ENCODE measurements at places on chromosomes 16 and 17.

- no peak for DNase-seq
These were observed 439.2 kb upstream of the SOX9 start for GRCh38 chr17:71681427-71682173.

GRCh38 chr17:8220783-8221662, 10.6 kb upstream of the AURKB start:
- DNase-seq = peak; percentile 97

GRCh38 chr17:20043021-20043420, 33.9 kb downstream of the SPECC1 start:
- no peak for DNase-seq

GRCh38 chr16:25950586-25951281, 259.0 kb downstream of the HS3ST4 start:
- DNase-seq = peak; percentile 33

DNA sequence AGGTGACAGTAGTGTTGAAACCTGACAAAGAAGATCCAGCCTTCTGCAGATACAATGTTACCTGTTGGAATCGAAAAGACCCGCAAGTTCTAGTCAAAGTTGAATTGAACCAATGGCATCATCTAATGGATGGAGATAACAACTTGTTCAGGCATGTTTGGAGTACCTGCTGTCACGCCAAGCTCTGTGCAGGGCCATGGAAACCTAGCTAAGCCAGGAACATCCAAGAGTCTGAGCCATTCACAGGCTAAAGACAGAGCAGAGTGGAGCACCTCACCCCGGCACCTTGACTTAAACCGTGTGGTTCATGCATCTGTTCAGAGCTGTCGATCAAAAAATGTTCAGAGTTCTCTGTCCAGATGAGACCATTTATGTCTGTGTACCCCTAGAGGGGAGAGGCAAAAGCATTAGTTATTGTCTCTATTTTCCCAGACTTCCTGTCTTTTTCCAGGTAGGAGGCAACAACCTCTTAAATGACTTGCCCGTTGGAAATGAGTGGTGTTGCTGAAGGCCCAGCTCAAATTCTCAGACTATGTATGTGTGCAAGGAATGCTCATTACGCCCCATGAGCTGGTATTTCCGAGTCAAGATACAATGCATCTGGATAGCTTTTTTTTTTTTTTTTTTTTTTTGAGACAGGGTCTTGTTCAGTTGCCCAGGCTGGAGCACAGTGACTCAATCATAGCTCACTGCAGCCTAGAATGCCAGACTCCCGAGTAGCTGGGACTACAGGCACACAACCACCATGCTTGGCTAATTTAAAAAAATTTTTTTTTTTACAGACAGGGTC, 44.9 kb upstream of the XYLT1 start:
- no peak for DNase-seq

GRCh38 chr17:80307994-80308691, 47.5 kb downstream of the RNF213 start:
- no peak for DNase-seq

DNA sequence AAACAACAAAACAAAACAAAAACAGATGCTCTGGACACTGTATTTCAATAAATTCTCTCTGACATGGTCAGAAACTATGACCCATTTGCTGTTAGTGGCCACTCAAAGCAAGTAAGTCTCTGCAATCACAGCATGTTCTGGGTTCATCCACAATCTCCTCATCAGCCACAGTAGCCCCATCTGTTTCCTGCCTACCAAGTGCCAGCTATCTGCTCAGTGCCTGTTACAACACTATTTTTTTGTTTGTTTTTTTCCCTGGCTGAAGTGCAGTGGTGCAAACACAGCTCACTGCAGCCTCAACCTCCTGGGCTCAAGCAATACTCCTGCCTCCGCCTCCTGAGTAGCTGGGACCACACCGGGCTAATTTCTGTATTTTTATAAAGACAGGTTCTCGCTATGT, 137.9 kb downstream of the SOX9 start:
- no peak for DNase-seq

DNA sequence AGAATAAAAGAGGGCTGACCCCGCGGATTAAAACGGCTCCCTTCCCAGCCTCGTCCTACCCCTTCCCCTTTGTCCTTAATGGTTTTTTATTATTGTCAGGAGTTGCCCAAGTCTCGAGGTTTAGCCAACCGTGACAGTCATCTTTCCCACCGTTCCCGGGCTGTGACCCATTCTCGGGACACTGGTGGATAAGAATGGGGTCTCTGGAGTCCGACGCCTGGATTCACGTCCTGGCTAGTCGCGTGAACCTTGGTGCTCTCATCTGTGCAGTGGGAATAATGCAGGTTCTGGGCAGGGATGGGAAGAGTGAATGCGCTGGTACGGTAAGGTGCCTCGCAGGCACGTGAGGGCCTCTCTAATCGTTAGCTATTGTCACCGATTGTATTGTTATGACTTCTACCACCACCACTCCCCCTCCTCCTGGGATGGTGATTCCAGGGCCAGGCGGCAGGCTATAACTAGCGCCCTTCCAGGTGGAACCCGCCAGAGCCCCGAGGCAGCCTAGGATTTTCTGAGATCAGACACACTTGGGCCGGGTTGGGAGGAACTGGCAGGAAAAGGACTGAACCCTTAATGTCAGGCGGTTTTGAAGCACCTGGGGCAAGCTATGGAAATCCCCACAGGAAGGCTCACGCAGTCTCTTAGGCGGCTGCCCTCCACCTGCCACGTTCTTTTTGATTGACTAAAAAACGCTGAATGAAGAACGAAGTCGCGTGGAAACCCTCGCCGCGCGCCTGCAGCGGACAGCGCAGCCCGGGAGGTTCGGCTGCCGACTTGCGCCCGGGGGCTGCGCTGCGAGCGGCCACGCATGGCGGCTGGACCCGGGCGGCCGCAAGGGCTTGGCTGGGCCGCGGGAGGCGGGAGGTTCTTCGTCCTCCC, 2.7 kb downstream of the HS3ST3B1 start:
- no peak for DNase-seq

GRCh38 chr16:67528222-67528869, at the start of gene RIPOR1:
TSS of gene RIPOR1 (plus strand) at chr16:67528829. CDS start at chr16:67538447, 9,618 bp downstream.
- peak; percentile 49 for DNase-seq

- DNase-seq = peak; percentile 72
These were observed 8.9 kb upstream of the TIMP2 start for GRCh38 chr17:78933959-78934568.

DNA sequence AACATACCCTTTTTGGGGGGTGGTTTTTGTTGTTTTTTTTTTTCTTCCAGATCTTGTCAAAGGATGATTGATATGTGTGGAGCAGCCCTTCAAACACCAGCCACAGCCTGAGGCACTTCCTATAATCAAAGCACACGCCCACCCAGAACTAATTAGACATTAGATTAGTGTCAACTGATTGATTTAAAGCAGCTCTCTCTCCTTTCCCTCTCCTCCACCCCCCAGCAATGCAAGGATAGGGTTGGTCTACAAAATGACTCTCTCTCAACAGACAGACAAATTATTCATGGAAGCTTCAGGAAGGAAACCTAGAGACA, 250.3 kb upstream of the SOX9 start:
- DNase-seq = no peak

DNA sequence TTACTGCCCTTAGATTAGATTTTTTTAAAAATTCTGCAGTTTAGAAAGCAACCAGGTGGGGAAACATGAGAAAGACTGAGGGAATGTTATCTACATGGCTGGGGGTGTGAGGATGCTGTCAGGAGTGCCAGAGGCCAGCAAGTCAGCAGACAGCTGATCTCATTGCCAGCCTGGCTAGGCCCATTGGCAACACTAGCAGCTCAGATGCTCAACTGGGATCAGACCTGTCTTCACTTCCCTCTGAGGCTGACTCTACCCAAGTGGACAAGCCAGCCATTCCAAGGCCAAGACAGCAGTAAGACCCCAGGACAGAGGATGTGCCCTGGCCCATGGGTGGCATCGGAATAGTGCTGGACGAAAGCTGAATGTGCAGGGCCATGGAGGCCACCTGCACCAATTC, 96.2 kb downstream of the TMEM132E start:
- no peak for DNase-seq

- no peak for DNase-seq
These were observed 58.2 kb upstream of the DLX4 start for GRCh38 chr17:49910858-49911204.

DNA sequence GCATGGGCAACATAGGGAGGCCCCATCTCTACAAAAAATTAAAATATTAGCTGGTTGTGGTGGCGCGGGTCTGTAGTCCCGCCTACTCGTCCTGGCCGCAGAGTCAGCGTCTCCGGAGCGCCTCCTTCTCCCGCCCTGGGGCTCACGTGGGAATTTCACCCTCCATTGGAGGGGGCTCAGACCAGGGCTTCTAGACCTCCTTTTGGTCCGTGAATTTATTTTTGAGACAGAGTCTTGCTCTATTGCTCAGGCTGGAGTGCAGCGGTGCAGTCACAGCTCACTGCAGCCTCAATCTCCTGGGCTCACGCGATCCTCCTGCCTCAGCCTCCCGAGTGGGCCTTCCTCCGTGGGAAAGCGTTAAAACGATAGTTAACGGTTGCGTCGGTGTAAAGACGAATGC, 394 bp upstream of the NME4 start:
- no peak for DNase-seq

GRCh38 chr17:10295728-10296343, 77.0 kb downstream of the MYH13 start:
- DNase-seq = peak; percentile 62

DNA sequence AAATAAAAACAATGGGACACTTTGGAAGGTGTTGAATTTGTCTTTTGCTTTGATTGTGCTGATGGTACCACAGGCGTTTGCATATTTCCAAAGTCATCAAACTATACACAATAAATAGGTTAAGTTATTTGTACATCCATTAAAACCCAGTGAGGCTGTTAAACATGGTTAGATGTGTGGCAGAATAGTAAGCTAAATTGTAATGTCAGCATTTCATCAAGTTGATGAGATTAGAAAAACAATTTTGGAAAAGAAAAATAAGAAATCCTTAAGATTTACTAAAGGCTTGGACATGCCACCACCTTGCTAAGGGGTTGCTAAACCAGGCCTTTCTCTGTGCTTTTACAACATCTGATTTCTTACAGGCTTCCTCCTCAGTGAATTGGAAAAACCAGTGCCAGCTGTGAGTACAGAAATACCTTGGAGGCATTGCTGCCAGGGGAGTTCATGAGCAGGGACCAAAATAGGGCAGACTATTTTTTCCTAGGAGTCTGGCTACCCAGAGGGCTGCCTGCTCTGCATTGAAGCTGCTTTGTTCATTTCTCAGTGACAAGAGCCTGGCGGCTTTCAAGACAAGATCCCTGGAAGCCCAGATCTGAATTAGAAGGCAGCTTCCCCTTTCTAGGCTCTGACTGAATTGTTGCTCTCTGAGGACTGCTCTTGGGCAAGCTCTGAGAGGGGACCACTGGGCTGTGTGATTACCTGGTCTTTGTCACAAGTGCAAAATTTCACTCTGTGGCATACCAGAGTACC, 43.4 kb upstream of the CA10 start:
- peak; percentile 11 for DNase-seq

GRCh38 chr16:57233944-57234706, 10.9 kb upstream of the ARL2BP start:
- DNase-seq = no peak
